ENCODE measurements at places on chromosomes 3 and 15.

DNA sequence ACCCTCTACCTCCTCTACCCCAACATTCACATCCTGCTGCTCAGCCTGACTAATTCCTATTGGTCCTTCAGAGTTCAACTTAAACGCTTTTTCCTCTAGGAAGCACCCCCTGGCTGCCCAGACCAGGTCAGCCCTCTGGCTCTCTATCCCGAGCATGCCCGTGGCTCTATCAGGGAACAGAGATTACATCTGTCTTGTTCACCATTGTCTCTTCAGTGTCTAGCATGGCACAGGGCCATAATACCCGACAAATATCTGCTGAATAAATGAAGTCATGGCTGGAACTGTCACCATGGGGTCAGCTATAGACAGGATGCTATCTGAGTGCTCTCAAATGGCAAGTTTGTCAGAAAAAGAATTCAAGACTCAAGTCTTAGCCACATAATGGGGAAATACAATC is 296.9 kb upstream of the CHRNA7 start:
- no peak for DNase-seq

DNA sequence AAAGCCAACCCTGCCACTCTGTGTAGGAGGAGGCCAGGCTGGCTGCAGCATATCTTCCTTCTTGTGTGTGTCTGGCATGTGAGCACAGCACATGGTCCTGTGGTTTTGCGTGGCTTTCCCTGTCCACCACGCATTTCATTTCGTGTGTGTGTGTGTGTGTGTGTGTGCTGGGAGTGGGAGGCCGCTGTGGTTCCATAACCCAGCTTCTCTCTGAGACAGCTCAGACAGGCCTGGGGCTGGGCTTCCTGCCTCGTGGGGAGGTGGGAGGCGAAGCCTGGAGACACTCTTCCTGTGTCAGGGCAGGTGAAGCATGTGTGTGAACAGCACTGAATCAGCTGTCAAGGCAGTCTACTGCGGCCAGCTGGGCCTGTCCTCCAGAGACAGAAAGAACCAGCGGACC is 16.0 kb upstream of the MRPS22 start:
- DNase-seq: no peak

- no peak for DNase-seq
Measured at GRCh38 chr3:29503958-29504357, 223.1 kb downstream of the RBMS3 start.

GRCh38 chr3:100019719-100020118 is 94.6 kb downstream of the FILIP1L start:
- no peak for DNase-seq

DNA sequence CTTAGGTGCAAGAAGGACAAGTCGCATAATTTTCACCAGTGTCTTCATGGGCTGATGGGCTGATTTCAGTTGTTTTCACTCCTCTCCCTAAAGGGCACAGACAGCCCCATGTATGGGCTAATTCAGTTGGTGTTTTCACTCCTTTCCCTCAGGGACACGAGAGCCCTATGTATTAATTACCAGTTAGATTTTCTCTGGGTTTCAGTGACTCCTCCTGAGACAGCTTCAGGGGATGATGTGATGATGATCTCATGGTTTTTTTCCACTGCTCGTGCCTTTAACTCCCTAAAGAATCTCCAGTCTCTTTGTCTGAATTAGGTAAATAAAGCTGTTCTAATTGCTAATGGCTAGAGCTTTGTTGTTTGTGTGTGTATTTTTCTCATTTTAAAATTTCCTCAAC is 9.9 kb downstream of the RAMAC start:
- DNase-seq: no peak

GRCh38 chr15:44443515-44443914 is 16.1 kb downstream of the CTDSPL2 start:
- no peak for DNase-seq

- no peak for DNase-seq
Measured at GRCh38 chr3:196471551-196471950, 32.0 kb downstream of the RNF168 start.

DNA sequence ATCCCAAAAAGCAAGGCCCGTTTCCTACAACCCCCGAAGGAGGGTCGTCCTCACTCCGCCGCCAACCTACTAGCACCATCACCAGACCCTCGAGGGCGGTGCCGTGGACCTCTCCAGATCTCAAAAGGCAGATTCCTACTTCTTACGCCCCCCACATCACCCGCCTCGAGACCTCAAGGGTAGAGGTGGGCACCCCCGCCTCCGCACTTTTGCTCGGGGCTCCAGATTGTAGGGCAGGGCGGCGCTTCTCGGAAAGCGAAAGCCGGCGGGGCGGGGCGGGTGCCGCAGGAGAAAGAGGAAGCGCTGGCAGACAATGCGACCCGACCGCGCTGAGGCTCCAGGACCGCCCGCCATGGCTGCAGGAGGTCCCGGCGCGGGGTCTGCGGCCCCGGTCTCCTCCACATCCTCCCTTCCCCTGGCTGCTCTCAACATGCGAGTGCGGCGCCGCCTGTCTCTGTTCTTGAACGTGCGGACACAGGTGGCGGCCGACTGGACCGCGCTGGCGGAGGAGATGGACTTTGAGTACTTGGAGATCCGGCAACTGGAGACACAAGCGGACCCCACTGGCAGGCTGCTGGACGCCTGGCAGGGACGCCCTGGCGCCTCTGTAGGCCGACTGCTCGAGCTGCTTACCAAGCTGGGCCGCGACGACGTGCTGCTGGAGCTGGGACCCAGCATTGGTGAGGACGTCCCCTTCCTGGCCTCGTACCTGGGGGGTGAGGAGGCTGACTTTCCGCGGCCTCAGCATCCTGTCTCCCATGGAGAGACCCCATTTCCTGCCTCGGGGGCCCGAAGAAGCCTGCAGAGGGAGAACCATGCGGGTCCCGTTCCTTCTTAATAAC is at the start of gene MYD88:
Gene MYD88 (plus strand): TSS at position 313 of the 842 bp plus-strand sequence. CDS start 40 bp downstream, at position 353.
- DNase-seq: peak; percentile 86

GRCh38 chr15:39593071-39593655 is 12.3 kb downstream of the THBS1 start:
- DNase-seq: no peak

- no peak for DNase-seq
Measured at GRCh38 chr3:184637705-184638104, 74.2 kb downstream of the MAGEF1 start.

DNA sequence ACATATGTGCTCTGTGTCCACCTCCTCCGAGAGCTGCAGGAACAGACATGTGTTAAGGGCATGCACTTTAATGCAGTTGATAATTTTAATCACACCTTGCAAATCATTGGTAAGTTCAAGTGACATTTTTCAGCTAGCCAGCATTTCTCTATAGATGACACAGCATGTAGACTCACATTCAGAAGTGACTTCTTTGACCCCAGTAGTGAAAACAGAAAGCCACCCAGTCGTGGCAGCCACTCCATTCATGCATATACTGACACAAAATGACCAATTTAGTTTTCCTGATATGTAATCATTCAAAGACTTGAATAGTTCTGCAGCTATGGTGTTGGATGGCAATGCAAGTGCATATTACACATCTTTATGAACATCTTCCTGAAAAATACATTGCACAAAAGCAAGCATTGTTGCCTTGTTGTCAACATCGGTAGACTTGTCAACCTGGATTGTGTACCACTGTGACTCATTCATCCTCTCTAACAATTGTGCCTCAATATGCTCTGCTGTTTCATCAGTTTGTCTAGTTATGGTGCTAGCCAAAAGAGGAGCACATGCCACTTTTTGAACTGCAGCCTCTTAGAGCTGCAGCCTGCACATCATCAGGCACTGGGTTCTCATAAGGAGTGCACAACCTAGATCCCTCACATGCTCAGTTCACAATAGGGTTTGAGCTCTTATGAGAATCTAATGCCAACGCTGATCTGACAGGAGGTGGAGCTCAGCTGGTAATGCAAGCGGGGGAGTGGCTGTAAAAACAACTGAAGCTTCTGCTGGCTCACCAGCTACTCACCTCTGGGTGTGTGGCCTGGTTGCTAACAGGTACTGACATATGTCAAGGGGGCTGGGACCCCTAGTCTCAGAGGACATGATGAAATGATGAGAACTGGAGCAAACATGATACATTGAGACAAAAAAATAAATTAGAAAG is 622.0 kb downstream of the PYDC2 start:
- DNase-seq: no peak

- no peak for DNase-seq
Measured at GRCh38 chr3:153925841-153926514, 195.2 kb upstream of the ARHGEF26 start.

- DNase-seq: no peak
Measured at GRCh38 chr3:26099692-26100091, 309.8 kb downstream of the OXSM start.

GRCh38 chr15:71426792-71427191 is 311.5 kb downstream of the THSD4 start:
- no peak for DNase-seq

- no peak for DNase-seq
Measured at GRCh38 chr3:193457526-193457925, 79.0 kb upstream of the ATP13A5 start.

DNA sequence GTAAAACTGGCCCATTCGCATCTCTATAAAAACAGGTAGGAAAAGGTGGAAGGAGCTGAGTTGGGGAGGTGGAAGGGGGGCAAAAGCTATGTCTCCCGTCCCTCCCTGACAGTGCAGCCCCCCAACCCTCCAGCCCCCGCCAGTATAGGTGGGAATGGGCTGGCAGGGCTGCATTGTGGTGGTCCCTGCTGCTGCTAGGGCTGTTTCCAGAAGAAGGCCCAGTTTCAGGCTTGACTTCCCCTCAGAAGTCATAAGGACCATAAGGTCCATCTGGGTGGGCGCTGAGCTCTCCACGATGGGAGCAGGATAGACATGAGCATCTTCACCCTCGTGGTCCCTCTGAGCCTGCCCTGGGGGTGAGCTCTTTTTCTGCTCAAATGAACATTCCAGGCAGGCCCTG is 44.2 kb downstream of the APBA2 start:
- DNase-seq: no peak

GRCh38 chr15:34993877-34994276 is 5.8 kb upstream of the ZNF770 start:
- DNase-seq: no peak

- no peak for DNase-seq
Measured at GRCh38 chr3:196749125-196749524, 9.5 kb downstream of the PAK2 start.

DNA sequence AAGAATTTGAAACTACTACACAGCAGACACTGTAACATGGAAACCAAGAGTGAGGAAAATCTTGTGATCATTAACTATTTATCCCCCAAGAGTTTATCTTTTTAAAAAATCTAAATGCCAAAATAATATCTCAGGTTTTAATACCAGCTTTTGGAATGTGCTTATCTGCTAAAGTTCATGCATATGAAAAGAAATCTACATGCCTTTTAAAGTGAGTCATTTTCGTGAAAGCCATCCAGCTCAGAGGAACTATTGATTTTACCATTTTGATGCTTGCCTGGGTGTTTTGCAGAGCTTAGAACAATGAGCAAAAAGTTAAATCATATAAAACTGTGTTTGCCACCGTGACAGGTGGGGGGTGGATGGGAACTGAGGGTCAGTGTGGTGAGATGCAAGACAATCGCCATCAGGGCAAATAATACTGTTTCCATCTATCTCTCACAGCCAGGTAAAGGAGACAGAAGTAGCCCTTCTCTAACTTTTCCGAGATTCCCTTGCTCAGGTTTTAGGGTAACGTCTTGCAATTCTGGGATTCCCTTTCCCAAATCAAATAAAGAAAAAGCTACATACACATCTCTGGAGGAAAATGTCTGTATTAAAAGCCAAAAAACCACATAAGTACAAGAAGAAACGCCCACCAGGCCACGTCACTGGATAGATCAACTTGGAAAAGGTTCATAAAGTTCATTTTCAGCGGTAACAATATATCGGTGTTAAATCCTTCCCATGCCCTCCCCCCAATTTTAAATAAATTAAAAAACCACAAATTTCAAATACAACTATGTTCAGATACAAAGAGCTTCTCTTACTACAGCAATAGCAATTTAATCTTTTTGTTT is 2.0 kb downstream of the TMEM158 start:
- DNase-seq: peak; percentile 17

GRCh38 chr3:188052169-188053035 is 101.6 kb upstream of the LPP start:
- no peak for DNase-seq

GRCh38 chr3:37321377-37321781 is 147.0 kb upstream of the LRRFIP2 start:
- no peak for DNase-seq

DNA sequence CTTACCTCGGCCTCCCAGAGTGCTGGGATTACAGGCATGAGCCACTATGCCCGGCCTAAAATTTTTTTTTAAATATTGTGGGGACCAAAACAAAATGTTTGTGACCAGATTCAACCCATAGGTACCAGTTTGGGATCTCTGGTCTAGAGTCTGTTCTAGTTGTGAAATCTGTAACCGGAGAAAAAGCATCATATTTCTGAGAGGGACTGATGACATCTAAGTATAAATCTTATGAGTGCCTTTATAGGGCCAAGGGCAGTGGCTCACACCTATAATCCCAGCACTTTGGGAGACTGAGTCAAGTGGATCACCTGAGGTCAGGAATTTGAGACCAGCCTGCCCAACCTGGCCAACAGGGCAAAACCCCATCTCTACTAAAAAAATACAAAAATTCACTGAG is 14.1 kb upstream of the OSBPL11 start:
- no peak for DNase-seq

GRCh38 chr3:65751123-65751700 is 287.5 kb downstream of the MAGI1 start:
- no peak for DNase-seq

DNA sequence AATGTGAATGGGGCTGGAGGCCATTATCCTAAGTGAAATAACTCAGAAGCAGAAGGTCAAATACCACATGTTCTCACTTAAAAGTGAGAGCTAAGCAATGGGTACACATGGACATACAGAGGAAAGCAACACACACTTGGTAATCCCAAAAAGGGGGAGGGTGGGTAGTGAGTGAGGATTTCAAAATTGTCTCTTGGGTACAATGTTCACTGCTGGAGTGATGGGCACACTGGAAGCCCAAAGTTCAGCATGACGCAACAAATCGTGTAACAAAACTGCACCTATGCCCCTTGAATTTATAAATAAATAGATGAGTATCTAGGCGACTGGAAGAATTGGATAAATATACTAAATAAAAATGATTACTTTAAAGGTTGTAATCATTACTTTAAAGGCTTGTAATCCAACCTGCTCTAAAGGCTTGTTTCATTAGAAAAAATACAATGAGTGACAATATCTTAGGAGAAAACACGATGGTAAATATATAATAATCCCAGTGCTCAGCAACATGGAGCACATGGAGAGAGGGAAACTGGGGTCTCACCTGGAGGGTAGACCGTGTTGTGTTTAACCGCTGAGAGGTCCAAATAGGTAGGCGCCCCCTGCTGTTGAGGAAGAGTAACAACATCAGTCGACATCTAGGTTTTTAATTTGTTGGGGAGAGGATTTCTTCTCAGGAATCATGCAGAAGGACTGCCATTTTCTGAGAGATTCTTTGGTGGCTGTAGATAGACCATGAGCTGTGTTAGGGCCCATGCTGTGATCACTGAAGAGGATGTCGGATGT is 78.5 kb upstream of the ROBO1 start:
- DNase-seq: no peak

GRCh38 chr15:94397337-94397736 is 166.0 kb downstream of the MCTP2 start:
- no peak for DNase-seq

Measured in activated naive CD4-positive, alpha-beta T cell treated with anti-CD3 and anti-CD28 coated beads, Interleukin-2, amount 50 U/mL, for 16 hours (primary cell).